Anterior cingulate cortex (tissue), 58 donors: ENCODE measurements at places on chromosomes 4 and X.

DNA sequence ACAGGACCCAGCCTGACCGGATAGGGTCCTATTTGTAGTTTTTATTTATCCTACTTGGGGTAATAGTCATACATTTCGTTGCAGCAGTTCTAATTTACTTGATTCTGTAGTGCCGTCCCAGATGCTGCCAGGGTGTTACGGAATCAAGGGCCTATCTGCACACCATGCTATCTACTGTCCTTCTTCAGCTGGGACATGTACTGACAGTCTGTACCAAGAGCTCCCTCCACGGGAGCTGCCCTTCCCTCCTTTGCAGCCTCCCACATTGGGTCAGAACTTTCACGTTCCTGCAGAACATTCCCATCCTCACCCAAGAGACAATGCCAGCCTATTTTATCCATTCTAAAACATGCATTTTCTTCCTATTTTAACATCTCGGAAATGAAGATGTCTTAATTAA, 6.7 kb downstream of the SUV39H1 start:
- DNase-seq: no peak

DNA sequence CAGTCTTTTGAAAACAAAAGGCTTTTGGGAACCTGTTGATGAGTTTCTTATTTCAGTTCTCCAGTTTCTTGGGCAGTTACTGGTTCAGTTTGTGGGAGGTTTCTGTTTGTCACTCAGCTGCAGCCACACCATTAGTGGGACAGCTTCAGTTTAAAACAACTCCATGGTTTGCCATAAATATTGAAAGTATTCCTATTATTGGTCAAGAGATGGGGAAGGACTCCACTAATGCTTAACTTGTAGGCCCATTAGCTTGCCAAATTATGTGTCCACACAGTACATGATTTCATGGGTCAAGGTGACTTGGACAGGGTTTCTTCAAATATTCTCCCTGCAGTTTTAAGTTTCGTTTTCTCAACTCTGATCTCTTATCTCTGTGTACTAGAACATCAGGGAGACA, 15.5 kb upstream of the ASIC5 start:
- no peak for DNase-seq

- no peak for DNase-seq
Measured at GRCh38 chr4:156593464-156593863, 378.1 kb downstream of the PDGFC start.

DNA sequence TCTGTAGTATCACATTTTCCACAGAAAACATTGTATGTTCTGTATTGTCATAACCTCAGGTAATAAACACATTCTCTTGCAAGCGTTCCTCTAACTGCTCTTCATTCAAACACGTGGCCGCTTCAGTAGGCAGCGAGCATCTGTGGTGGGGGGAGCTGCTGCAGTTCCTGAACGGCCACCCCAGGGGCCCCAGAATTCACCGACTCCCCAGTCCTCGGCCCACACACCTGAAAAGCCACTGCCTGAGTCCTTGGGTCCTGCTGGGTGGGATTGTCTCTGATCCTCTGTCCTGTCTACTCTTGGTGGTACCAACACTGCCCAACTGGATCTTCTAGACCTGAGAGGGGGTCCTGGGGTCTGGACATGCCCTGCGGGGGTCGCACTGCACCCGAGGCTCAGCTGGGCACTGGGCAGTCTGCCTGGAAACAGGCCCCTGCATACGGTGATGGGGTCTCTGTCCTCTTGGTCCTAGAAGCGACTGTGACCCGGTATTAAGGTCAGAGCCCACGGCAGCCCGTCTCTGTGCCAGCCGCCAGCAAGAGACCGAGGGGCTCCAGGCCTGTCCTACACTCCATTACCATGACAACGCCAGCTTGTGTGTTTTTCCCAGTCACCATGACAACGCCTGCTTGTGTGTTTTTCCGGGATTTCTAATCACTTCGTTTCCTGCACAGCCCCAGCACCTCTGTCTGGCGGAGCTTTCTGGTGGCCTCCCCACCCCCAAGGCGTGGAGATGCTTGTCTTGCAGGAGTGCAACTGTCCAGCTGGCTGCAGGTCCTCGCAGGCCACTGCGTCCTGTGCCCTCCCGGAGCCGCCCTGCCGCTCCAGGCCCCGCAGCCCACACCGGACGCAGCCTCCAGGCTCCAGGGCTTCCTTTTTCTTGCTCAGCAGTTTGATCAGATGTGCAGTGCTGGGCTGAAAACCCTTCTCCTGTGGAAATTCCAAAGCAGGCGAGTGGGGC, 16.0 kb downstream of the CTBP1 start:
- DNase-seq: no peak

DNA sequence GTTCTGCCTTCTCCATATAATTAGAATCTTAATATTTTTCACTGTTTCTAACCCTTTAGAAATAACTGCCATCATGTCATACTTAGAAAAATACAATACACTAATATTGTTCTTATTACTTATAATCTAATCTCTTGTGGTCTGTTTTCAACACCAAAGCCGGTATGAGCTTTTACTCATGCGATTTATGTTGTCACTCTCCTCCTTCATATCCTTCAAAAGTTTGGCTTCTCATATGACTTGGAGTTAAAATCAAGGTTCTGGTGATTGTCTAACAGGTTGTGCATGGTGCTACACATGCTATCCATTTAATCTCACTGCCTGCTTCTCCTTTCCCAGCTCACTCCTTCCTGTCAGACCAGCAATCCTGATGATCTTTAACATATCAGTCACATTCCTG, 1392.9 kb downstream of the ARAP2 start:
- no peak for DNase-seq

DNA sequence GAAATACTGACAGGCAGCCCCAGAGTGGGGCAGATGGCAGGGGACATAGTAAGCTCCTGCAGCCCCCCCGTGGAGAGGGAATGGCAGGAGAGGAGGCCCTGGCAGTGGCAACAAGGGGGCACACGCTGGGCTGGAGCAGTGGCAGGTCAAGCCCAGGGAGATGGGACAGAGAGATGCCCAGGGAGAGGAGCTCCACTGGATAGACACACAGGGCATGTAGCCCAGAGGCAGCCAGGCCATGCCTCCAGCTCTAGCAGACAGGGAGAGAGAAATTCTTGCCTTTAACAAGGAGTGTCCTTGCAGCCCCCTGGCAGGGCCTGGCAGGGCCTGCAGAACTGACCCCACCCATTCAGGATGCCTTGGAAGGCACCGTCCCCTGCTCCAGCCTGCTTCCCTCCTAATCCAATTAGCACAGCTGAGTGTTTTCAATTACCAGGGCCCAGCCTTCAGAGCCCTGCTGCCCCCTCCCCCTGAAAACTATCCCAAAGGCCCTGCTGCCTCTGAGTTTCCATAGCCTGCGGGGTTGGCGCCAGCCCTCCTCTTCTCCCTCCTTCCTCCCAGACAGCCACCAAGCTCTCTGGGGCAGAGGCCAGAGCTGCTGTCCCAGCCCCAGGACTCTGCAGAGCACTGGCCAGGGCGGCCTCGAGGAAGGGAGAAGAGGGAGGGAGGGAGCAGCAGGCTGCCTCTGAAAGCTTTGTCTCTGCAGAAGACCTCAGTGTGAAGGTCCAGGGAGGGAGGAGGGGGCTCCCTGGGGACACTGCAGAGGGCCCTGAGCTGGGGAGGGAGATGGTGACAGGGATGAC, 12.5 kb downstream of the L1CAM start:
- no peak for DNase-seq

GRCh38 chrX:120672389-120672788, 42.5 kb upstream of the C1GALT1C1 start:
- DNase-seq: no peak

GRCh38 chr4:41935652-41936021, 408 bp downstream of the TMEM33 start:
- no peak for DNase-seq

GRCh38 chr4:8167291-8167690, 8.7 kb upstream of the ABLIM2 start:
- DNase-seq: no peak

GRCh38 chrX:12974796-12975669, at the start of gene TMSB4X:
TSS of gene TMSB4X (plus strand) at chrX:12975110.
- DNase-seq: peak; percentile 81

DNA sequence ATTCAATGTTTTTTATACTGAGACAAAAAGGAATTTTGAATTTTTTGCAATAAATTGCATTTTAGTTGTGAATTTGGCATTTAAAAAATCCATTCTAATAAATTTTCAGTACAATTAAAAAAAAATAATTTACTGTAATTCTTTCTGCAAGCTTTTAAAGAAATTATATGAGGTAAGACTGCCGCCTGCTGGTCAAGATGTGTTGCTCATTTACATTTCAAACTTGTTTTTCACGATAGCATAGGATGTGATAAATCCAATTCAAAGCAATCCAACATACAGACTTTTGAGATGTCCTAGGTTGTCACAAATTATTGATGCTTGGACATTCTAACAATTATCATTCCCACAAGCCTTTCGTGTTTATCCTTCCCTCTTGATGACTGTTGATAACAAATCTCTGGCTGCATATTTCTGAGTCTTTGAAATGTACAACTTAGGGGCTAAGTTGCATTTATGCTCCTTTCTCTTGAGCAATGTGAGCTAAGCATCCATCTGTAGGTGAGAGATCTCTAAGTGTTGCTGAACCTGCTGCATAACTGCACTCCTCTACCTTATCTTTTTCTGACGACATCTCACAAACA, 21.7 kb upstream of the MFAP3L start:
- no peak for DNase-seq

DNA sequence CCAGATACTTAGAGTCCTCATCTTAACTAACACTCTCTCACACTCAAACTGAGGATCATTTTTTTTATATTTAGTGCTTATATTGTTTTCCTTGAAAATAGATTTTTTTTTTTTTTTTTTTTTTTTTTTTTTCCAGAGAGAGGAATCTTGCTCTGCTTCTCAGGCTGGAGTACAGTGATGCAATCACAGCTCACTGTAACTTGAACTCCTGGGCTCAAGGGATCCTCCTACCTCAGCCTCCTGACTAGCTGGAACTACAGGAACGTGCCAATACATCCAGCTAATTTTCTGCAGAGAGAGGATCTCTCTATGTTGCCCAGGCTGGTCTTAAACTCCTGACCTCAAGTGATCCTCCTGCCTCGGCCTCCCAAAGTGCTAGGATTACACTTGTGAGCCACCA, 650.3 kb upstream of the ATOH1 start:
- DNase-seq: no peak

GRCh38 chr4:168183717-168184571, 91.6 kb downstream of the ANXA10 start:
- no peak for DNase-seq

GRCh38 chrX:132676102-132676501, 187.3 kb upstream of the MBNL3 start:
- DNase-seq: no peak

DNA sequence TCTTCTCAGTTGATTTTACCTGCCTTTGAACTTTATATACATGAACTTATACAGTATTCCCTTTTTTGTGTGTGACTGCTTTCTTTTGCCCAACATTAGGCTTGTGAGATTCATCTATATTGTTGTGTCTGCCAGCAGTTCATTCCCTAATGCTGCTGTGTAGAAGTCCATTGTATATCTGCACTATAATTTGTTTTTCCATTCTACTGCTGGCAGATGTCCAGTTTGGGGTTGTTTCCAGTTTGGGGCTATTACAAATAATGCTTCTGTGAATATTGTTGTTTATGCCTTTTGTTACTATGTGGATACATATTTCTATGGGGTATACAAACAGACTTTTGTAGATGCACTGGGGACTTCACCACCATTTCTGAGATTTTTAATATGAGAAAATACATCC, 268.4 kb downstream of the DCTD start:
- DNase-seq: no peak

GRCh38 chrX:129606918-129607317, 47.8 kb downstream of the APLN start:
- peak; percentile 20 for DNase-seq

GRCh38 chr4:123606946-123607542, 210.4 kb downstream of the SPRY1 start:
- DNase-seq: no peak

- DNase-seq: no peak
Measured at GRCh38 chrX:903116-903515, 272.5 kb downstream of the SHOX start.

GRCh38 chrX:131907488-131908314, 115.4 kb upstream of the STK26 start:
- no peak for DNase-seq

GRCh38 chr4:147102596-147102995, 156.9 kb upstream of the TTC29 start:
- no peak for DNase-seq

DNA sequence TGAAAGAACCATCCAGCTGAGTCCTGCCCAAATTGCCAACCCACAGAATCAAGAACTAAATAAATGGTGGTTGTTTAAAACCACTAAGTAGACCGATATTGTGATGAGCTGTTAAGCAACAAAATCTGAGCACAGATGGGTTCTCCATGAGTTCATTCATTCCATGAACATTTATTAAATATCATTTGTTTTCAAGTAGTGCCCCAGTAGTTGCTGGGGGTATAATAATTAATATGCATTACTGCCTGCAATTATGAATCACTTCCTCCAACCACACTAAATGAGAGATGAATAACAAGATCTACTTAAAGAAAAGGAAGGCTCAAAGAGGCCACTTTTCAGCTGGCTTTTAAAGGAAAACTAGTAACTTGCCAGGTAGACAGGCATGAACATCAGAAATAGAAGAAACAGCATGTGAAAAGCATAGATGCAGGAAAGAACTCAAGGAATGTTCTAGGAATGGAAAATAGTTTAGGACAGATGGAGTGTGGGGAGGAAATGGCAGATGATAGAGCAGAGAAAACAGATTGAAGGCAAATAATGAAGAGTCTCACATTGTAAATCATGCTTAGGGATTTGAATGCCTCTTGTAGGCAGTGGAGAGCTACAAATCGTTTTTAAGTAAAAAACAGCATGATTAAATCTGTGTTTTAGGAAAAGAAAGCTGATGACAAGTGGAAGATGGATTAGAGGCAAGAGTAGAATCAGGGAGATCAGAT, 641.7 kb upstream of the DIPK2B start:
- no peak for DNase-seq

DNA sequence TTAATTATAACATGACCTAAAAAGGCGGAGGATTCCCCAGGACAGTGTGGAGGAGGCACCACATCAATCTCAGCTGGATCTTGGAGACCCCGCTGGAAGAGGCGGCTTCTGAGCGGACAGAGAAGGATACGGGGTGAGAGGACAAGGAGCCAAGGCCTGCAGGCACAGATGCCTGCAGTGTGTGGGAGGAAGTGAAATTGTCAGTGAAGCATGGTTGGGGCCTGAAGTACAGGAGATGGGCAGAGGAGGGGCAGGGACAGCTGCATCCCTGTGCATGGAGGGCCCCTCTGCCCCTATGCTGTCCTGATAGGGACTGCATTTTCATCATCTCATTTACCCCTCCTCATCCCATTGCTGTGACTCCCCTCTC, 1.7 kb upstream of the SLC2A9 start:
- no peak for DNase-seq

DNA sequence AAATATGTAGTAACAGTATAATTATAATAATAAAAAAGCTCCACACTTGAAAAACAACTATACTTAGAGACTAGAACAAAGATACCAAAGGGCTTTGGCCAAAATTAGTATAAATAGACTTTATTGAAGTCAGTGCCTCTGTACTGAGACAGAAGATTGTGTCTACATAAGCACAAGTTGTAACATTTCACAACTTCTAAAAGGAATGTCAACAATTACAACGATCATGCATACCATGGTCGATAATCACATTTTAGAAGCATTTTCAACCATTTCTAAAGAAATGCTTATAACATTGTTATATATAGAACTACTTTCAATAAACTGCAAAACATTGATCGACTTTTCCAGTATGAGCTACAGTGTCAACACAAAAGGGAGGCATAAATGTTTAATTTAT, 57.0 kb downstream of the DHX15 start:
- no peak for DNase-seq
